ENCODE measurements at places on chromosomes 4 and X.

- no peak for DNase-seq
These were observed 72.0 kb upstream of the GPM6A start for GRCh38 chr4:175884048-175884447.

DNA sequence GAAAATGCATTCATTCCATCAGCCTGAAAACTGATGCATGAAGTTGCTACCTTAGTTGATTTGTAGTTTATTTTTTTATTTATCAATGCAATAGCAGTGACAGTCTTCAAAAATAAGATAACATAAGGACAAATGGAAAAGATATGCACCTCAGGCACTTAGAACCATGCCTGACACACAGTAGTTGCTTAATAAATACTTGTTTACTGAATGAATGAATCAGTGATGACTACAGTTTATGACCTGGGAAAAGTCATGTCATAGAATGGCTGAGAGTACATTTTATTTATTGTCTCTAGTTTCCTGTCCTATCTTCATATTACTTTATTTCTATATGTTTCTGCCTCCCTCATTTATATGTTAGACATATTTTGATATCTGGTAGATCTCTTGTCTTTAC lies 171.8 kb downstream of the TLL1 start:
- DNase-seq: no peak

- no peak for DNase-seq
These were observed 395.2 kb downstream of the MID1IP1 start for GRCh38 chrX:39196192-39197102.

DNA sequence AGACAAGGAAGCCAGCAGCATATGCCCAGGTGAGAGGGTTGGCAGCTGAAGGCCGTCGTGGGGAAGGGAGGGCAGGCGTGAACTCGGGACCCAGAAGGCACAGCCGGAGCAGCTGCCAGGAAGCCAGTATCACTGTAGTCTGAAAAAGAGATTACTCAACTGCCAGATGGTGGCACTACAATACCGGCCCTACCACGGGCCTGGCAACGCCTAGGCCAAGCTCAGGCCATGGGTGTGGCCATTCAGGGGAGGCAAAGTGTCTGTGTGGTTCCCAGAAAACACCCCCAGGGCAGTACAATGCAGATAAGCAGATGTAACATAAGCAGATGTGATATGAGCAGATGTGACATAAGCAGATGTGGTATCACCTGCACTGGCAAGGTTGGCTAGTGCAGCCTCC lies 236.0 kb downstream of the AFAP1 start:
- no peak for DNase-seq

GRCh38 chr4:185955151-185955770 lies 113.7 kb upstream of the TLR3 start:
- no peak for DNase-seq

DNA sequence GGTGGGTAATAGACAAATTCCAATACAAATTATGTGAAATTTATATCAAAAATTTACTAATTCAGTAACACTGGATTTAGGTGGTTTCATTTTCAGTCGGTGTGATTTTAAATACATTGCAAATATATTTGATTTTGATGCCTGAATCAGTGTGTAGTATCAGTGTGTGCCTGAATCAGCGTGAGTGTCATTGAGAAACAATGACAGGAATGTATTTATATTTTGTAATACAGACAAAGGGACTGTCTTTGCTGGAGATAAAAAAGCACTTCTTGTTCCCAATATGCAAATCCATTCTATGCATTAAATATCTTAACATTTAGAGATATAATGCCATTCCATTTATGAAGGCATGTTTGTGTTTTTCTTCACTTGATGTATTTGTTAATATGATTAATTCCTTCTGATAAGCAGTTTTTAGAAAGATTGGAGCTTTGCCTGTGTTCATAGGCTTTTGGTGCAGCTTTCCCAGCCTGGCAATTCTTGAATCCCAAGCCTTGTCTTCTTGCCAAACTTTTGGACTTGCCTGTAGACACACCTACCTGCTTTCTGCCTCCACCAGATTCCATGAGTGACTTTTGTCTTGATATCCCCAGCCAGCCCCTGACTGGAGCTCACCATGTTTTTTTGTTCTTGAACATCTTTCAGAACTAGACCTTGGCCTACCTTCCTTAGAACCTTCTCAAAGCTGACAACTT lies 243.8 kb downstream of the ADGRL3 start:
- no peak for DNase-seq

GRCh38 chr4:44118971-44119680 lies 329.5 kb downstream of the KCTD8 start:
- DNase-seq: no peak
